Right ventricle myocardium superior (tissue), 1 donor: ENCODE measurements at places on chromosomes 3 and 15.

DNA sequence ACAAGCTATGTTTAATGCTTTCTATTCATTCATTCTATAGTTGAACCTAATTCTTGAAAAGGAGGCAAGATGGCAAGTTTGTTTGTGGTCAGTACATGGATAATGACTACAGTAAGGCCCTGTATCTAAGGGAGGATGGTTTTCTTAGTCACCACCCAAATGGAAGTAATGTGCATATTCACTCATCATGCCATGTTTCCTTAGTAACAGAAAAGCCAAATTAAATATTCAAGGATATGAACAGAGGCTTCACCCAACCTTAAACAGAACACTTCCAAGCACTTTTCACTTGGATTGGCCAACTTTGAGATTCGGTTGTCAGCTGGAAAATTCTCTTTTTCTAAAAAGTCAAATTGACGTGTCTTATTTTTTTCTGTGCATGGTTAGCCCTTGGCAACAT lies 805.3 kb upstream of the LMCD1 start:
- no peak for DNase-seq

DNA sequence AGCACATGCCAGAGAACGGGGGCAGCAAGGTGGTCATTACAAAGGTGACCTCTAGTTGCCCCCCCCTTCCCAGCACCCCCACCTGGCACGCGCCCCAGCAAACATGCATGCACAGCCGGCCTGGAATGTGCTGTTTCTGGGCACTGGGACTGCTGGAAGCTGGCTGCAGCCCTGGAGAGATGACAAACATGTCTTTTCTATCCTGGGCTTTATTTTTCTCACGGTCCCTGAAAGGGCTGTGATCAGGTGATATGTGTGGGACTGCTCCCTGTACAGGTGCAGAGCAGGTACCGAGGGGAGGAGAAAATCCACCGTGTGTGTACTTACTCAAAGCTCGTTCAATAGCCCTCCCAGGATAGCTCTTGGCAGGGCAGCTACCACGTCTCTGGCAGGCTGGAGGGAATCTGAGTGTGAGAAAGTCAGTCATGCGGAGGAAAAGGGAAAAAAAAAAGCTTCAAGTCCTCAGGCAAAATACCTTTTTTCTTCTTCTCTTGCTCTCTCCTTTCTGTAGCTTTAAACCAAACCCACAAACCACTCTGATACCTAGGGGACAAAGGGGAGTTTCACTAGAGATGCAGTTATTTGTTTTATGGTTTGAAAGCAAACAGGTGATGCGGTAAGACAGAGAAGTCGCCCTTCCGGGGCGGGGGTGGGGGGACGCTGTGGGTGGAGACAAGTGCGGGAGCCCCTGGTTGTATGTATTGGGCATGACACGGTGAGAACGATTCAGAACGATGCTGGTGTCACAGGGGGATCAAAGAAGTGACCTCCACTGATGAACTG lies 5.0 kb upstream of the HES1 start:
- no peak for DNase-seq

DNA sequence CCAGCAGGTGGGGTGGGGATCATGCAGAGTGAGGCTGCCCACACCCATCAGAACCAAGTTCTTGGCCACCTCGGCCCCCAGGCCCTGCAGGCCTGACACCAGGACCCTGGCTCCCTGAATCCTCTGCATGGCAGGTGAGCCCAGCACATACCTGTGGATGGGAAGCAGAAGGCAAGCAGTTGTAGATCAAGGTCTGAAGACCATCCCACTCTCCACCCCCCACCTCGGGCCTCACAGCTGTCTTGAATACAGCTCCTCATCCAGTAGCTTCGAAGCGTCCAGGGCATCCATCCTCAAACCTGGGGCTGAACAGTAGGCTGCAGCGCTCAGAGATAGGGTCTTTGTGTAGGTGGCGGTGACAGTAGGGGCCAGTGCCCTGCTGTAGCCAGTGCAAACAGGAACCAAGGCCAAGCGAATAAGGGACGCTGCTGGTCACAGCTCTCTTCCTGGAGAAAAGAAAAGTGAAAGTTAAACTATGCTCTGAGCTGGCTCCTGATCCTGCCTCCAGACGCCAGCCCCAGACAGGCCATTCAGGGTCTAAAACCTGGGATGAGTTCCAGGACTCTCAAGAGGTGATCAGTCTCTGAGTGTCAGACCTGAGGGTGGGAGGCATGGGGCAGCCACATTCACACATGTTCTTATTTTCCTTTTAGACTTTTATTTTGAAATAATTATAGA lies at the start of gene UBA7:
TSS of gene UBA7 (minus strand) at position 457 of the 678 bp plus-strand sequence. CDS start at position 291, 166 bp downstream.
- peak; percentile 71 for DNase-seq

DNA sequence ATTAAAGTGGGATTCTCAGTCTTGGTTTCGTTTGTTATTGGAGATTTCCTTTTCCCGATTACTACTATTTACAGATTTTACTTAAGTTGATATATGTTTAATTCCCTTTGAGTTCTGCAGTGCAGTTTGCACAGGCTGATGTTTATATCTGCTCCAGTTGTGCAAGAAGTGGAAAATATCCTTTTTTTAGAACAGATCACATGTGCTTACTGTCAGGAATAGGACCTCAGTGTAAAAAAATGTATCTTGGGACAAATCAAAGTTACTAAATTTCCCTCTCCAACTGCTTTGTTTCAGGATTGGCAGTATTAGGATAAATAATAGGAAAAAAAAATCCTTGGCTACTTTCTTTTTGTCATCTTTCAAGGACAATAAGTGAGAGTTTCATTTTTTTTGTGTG lies 6.9 kb downstream of the MITF start:
- no peak for DNase-seq

- DNase-seq: no peak
Observed at GRCh38 chr3:4822568-4822967, 156.7 kb upstream of the BHLHE40 start.

DNA sequence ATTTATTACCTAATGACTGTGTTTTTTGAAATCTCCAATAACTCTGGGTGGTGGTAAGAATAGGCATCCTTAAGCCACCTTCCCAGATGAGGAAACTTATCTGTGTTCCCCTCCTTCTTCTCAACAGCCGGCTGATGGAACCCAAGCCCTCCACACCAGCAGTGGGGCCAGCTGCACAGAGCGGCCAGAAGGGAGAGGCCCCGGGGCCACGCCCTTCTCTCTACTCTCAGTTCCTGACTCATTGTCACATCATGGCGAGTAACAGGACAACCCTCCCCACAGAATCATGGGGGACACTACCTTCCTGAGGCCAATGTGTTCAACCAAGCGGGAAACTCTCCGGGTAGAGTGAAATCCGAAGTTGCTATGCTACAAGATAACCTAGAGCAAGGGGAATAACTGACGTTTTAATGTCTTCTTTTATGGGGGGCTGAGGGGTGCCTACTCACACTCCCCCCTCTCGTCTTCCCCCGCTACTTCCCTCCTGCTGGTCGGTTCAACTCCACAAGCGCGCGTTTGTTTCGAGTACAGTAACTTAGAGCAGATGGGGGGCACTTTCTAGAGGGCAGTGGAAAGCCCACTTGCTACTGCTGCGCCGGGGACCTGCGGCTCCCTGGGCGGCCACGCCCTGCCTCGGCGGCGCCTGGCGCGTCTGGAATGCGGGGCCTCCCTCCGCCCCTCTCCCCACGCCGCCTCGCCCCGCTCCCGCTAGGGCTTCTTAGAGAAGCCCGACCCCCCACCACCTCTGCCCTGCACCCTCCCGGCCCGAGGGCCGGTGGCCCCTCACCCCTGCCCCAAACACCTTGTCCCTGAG lies 621 bp downstream of the ANXA2 start:
- DNase-seq: peak; percentile 85
